HFFc6 (cell line): ENCODE measurements at places on chromosomes 1 and 21. TPM values are rescaled to one million over a fixed set of nuclear protein-coding genes. Genes with fewer than 3 reads are reported as not detected.

TSPEAR gene
- not detected in 3 replicates for total RNA-seq

DENND2C gene
- 1.5 to 2.2 TPM (median 2.0 TPM) in 3 replicates for total RNA-seq

RSPH1 gene
- not detected in 3 replicates for total RNA-seq

DNA sequence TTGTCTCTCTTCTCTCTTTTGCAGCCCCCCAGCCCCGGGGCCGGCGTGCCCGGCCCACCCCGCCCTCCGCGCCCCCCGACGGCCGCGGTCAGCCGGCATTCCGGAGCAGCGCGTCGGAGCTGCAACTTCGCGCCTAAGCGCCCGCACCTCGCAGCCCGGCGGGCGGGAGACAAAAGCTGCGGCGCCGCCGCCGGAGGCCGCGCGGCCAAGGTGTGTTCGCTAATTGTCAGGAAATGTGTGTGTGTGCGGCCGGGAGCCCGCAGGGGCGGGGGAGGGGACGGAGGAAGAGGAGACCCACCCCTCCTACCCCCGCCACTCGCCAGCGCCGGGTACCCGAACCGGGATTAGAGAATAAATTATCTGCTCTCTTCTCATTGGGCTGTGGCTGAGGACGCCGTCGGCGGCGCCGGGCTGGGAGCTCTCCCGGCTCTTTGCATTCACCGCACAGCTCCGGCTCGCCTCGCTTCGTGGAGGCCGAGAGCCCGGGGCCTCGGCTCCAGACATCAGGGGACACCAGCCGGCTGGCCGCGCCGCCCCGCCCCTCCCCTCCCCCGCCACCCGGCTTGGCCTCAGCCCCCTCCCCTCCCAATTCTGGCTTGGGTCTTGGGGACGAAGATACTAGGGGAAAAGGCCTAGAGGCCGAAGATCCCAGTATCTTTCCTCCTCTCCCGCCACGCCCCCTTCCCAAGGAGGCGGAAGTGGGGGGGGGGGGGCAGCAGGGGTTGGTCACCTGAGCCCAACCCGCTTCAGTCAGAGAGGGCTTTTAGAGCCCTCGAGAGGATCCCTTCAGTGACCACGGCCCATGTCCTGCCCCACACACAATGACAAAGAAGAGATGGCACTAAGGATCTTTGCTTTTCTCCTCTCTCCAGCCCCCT, 1.3 kb upstream of the BLACAT1 start:
- no peak for DNase-seq

DNA sequence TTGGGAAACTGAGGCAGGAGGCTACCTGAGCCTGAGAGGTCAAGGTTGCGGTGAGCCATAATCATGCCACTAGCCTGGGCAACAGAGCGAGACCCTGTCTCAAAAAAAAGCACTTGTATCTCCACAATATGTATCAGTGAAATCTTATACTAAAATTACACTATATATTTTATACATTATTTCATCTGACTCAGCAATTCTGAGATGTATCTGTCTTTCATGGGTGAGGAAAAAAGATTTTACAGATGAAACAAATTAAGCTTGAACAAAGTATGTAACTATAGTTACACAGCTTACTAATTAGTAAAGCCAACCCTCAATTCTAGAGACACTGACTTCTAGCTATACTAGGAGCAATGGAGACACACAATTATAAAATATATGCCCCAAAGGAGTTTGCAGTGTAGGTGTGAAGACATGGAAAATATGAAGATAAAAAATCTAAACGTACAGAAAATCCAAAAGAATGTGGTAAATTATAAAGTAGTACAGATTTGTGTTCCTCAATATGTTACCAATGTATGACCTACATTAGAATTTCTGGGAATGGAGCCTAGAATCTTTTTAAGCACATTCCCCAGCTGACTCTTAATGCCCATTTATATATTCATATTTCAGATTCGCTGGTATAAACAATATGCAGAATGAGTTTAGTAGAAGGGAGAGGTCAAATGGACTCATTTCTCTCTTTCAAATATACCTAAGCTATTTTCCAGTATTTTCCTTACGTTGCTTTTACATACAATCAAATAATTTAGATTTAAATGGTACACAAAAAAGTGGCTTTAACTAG, 14.6 kb downstream of the GTF2B start:
- no peak for DNase-seq

DNA sequence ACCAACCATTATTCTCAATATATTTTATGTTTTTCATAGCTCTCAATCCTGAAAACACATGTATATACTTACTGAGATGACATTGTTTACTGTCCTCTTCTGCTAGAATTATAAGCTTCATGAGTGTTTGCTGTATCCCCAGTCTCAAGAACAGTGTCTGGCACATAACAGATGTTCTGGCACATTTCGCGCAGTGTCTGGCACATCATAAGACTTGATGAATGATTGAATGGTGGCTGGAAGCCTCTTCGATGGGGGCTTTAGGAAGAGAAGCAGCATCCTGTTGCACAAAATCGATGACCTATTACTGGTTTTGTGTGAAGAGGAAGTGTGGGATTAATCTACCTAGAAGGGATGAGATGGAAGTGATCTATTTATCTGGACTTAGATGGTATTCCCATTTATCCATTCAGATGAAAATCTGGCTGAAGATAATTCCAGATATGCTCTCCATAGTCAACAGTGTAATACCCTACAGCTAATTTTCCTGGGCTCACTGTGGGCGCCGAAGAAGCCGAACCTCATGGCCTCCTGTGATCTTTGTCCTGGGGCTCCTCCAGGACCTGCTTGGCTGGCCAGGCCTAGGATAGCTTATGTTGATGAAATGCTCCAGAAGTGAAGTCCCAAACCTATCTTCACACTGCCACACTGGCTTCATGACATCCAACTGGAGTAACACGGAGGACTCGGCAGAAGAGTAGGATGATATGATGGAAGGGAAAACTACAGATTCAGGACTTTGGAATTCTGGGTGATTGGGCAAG, 26.5 kb downstream of the CD34 start:
- DNase-seq: no peak

DNA sequence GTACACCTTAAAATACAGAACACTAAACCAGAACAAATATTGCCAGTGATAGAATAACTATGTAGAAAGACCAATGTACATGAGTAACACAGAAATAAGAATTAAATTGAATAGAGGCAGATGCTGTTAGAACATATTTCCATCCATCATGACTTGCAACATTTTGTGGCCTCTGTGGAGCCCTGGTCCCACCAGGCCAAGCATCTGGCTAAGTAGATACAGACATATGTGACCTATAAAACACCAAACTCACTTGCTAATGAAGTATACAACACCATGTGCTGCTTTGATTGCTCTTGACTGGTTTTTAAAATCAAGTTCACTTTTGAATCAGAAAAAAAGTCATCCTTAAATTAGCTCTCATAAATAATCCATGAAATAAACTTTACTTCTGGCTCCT, 20.5 kb downstream of the SLC19A2 start:
- no peak for DNase-seq

- DNase-seq: no peak
These were observed 264.1 kb downstream of the SRGAP2C start for GRCh38 chr1:121448851-121449250.

GRCh38 chr1:183567584-183567983, 22.7 kb downstream of the NCF2 start:
- DNase-seq: no peak

DNA sequence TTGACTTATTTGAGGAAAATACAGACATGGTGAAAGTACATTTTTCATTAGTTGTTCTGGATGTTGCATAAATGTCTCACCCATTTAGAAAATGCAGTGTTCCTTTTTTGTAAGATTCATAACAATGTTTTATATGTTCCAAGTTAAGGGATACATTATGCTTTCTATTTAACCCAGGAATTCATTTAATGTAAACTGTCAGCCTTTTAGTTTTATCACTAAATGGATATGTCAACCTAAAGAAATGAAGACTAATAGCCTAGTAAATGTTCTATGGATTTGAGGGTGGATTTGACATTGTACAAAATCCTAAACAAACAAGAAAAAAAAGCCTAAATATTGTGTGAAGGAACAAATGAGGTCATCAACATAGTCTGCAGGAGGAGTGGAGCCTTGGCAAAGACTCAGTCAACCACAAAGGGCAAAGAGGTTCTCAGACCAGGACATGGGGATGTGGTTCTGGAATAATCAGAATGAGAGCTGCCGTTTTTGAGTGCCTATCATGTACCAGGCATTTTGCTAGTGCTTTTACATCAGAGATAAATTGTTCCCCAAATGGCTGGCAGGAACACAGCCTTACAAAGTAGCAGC, 8.8 kb upstream of the INSL5 start:
- peak; percentile 13 for DNase-seq

DNA sequence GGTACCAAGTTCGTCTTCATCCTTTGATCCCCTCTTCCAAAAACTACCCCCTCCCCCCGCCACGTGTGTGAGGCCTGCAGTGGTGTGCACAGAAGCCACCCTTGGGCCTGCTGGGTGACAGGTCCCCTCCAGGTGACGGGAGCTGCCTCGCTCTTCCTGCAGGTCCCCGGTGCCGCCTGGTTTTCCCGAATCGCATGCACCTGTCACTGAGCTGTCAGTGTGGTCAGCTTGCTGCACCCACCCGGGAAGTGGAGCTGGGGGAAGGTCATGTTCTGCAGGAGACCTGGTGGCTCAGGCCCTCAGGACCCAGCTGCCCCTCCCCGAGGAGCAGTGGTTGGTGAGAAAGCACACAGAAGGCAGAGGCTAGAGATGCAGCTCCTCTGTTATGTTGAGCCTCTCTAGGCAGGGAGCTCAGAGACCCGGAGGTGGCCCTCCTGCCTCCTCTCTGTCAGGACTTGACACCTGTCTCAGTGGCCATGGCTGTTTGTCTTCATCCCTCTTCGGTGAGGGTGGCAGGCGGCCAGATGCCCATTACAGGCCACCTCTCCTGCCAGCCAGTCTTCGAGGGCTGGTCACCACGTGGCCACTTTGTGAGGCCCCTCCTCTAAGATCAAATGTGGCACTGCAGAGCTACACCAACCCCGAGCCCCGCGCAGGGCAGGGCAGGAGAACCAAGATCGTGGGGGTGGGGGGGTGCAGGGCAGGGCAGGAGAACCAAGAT, 60.9 kb downstream of the SKI start:
- no peak for DNase-seq

GRCh38 chr1:200380589-200381021, 29.2 kb downstream of the ZNF281 start:
- no peak for DNase-seq

- no peak for DNase-seq
These were observed 16.6 kb downstream of the IFI6 start for GRCh38 chr1:27655151-27655937.

DNA sequence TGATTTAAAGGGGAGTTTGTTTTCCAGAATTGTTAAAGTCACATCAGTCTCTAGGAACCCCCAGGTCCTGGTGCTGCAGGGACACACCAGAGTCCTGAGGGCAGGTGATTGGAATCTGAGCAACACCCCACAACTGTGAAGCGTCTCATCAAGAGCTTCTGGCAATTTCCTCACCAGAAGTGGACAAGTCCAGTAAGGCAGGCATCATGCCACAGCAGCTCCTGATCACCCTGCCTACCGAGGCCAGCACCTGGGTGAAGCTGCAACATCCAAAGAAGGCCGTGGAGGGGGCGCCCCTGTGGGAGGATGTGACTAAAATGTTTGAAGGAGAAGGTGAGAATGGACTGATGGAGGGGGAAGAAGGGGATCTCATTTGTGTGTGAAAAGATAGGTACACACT, 2.1 kb downstream of the ZFP69 start:
- no peak for DNase-seq

GRCh38 chr1:43321331-43321891, 16.2 kb upstream of the MPL start:
- DNase-seq: no peak

GRCh38 chr1:147641695-147642592, 28.4 kb downstream of the ACP6 start:
- peak; percentile 37 for DNase-seq
